HFFc6 (cell line): ENCODE measurements at places on chromosomes 1 and 21. TPM values are rescaled to one million over a fixed set of nuclear protein-coding genes. Genes with fewer than 3 reads are reported as not detected.
A peak's percentile ranks its signal among the peaks of the same experiment; 100 is the strongest.

- peaks cover 32% of the 10 kb centered on the region for H3K4me1 ChIP-seq
- H3K36me3 ChIP-seq = peaks cover 14% of the 10 kb centered on the region
- no peak overlapping the region for H3K27ac ChIP-seq
- DNase-seq = no peak
- H3K27me3 ChIP-seq = no peaks in the 10 kb centered on the region
Observed at GRCh38 chr1:37851262-37851661, 8.1 kb downstream of the MTF1 start.

GRCh38 chr1:8004803-8005573 lies 21.1 kb downstream of the ERRFI1 start:
- DNase-seq = peak; percentile 93
- no peaks in the 10 kb centered on the region for H3K27me3 ChIP-seq
- peaks cover 9% of the 10 kb centered on the region; the same call in 1 of the 2 replicates for H3K36me3 ChIP-seq

DNA sequence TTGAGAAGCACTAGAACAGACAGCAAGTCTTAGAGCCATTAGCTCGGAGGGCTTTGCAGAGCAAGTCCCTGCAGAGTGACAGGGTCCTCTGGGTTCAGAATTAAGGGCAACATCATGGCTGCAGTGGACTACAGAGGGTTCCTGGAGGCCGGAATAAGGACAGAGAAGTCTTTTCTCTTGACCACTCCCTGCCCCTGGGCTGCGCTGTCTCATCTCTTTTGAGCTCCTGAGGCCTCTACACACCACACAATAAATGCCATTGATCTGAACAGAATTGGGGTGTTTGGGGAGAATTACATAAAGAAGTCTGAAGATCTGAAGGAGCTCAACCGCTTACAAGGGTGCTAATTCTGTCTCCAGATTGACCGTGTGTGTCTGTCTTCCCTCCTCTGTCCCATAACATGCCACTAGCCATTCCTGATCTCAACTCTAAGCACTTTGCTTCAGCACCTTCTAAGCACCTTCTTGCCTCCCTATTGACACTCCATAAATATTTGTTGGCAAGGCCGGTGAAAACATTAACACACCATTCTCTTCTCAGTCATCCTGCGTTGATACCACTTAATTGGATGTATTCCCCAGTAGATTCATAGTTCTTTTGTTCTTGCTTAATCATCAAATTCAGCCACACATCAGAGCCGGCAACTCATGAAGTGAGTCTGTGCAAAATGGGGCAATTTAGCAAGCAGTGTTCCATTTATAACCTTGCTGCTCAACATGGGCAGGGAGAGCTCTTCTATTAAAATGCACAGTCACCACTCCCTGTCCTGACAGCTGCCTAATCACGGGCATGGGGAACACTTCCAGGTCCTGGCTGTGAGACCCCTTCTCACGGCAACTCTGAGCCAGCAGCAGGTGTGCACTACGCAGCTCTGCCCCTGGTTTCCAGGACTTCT lies 49.7 kb downstream of the NMNAT2 start:
- peaks cover 33% of the 10 kb centered on the region for H3K27me3 ChIP-seq
- no peak overlapping the region for H3K27ac ChIP-seq
- no peak overlapping the region for H3K4me3 ChIP-seq
- H3K4me1 ChIP-seq = peaks cover 11% of the 10 kb centered on the region

- no peaks in the 10 kb centered on the region for H3K36me3 ChIP-seq
- peaks cover 2% of the 10 kb centered on the region; the same call in 1 of the 2 replicates for H3K27me3 ChIP-seq
- no peak overlapping the region for H3K4me3 ChIP-seq
- no peaks in the 10 kb centered on the region for H3K4me1 ChIP-seq
- no peak for DNase-seq
Observed at GRCh38 chr1:147794570-147794969, 34.2 kb upstream of the GJA5 start.

- peaks cover 29% of the 10 kb centered on the region for H3K4me1 ChIP-seq
- no peak for DNase-seq
- H3K36me3 ChIP-seq = no peaks in the 10 kb centered on the region
- no peak overlapping the region for H3K4me3 ChIP-seq
- H3K27ac ChIP-seq = no peak overlapping the region
Observed at GRCh38 chr1:226674892-226675714, 64.0 kb downstream of the ITPKB start.

- DNase-seq = no peak
- peaks cover 32% of the 10 kb centered on the region for H3K27me3 ChIP-seq
- no peaks in the 10 kb centered on the region for H3K36me3 ChIP-seq
- no peaks in the 10 kb centered on the region for H3K4me1 ChIP-seq
Observed at GRCh38 chr1:3683992-3684391, 31.7 kb downstream of the TP73 start.

DNA sequence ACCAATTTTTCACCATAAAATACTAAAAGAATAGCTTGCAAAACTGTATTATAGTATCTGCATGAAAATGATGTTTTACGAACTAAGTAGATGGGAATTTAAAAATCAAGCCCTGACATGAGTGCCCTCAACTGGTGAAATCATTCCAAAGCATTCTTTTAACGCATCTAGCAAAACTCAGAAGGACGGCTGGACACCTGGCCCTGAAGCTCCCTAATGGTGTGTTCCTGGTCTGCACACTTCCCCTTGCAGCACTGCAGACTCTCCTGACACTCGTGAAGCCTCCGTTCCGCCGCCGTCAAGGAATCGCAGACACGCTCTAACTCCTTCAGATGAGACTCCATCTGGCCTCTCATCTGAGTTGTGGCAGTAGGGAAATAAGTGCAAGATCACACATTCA lies 39.9 kb downstream of the ODF2L start:
- no peak overlapping the region for H3K4me3 ChIP-seq
- no peaks in the 10 kb centered on the region for H3K27me3 ChIP-seq
- H3K27ac ChIP-seq = no peak overlapping the region
- peaks cover 12% of the 10 kb centered on the region for H3K4me1 ChIP-seq
- peaks cover 15% of the 10 kb centered on the region for H3K36me3 ChIP-seq

DNA sequence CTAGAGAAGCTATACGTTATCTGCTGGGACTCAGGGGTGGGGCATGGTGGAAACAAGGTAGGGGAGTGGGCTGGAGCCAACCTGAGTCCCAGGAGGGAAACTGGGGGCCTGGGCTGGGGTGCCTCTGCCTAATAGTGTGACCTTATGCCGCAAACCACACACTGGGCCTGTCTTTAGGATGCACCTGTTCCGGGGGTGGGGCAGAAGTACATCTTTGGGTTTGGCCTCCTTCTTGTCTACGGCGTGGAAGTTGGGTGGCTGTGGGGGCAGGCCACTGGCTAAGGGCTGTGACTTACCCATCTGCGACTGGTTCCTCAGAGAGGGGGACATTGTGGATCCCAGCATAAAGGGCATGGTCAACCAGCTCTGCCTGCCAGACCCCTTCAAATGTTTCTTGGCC lies 44.2 kb downstream of the FAAH start:
- no peak overlapping the region for H3K4me3 ChIP-seq
- no peaks in the 10 kb centered on the region for H3K36me3 ChIP-seq
- H3K27me3 ChIP-seq = peaks cover 43% of the 10 kb centered on the region
- no peak for DNase-seq
- H3K27ac ChIP-seq = no peak overlapping the region

Gene FBXO2
- total RNA-seq = 0.71 to 2.5 TPM (median 1.1 TPM) in 3 replicates

Gene MYOG
- not detected in 3 replicates for total RNA-seq

Gene CSF3R
- total RNA-seq = not detected in 3 replicates

Gene AQP10
- not detected in 3 replicates for total RNA-seq
